ENCODE measurements at places on chromosomes 2 and 18.

GRCh38 chr2:120111193-120111592, 98.3 kb downstream of the EPB41L5 start:
- DNase-seq = no peak

- no peak for DNase-seq
These were observed 408.3 kb downstream of the NUP35 start for GRCh38 chr2:183532514-183532913.

DNA sequence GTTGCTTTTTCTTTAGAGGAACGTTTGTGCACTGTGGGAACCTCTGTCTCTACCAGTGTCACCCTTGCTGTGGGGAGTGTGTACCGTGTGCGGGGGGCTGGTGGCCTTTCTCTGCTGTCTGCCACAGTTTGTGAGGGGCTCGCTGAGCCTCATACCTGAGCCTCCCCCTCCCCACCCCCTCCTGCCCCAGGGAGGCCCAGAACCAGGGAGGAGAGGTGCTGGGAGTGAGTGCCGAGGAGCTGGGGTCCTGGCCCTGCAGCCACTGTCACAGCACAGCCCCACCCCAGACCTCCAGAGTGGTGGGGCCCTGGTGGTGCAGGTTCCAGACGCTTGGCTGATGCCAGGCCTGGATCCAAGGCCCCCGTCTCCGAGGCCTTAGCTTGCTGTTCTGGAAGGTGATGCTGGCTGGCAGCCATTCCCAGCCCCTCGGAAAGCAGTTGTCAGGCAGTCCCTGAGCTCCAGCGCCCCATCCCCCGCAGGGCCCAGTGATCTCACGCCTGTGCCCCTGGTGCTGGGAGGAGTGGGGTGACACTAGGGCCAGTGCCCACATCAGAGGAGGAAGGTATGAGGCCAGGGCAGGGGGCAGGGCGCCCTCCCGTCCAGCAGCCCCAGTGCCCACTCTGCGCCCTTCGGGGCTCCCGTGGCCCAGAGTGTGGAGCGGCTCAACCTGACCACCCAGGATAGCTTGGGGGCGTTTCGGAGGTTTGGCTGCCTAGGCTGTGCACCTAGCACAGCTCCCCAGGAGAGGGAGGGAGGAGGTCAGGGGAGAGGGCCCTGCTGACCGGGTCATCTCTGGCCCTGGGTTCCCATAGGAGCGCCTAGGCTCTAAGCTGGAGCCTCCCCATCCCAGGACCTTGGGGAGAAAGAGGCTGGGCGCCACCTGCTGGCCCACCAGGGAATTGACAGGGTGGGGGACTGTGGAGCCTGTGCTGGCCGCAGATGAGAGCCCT, 53.0 kb upstream of the ALPP start:
- DNase-seq = peak; percentile 81

- no peak for DNase-seq
These were observed 54.6 kb downstream of the PRKCE start for GRCh38 chr2:45706033-45706432.

- no peak for DNase-seq
These were observed 783.0 kb upstream of the ZEB2 start for GRCh38 chr2:145302886-145303285.

- DNase-seq = no peak
These were observed 258.3 kb downstream of the BCL2 start for GRCh38 chr18:63061303-63061702.

DNA sequence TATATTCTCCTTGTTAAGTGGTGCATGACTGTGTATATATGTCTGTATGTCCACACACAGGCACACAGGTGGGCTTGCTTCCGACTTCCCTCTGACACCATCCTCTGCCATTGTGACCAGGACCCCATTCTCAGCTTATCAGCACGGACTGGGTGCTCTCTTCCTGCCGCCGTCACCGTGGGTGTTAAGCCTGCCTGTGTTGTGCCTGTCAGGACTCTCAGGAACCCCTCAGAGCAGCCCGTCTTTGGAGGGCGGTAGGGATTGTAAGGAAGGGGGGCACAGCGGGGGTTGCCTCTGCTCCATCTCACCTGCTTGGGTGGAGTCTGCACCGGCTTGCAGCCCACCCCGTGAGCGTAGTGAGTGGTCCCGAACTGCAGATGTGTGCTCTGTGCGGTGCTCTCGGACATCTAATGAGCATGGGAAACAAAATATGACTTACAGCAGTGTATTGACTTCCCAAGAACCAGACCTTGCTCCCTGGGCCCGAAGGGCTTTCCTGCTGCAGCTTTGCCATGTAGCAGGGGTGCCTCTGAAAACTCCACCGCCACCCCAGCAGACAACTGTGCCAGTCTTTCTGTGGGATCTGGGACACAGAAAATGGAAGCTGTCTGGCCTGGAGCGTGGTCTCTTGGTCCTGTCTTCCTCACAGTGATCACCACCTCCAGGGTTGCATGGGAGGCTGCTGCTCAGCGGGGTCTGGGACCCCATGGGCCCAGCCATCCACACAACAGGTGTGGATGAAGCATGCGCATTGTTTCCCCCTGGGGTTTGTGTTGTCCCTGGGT, 58.9 kb downstream of the SH3RF3 start:
- no peak for DNase-seq

DNA sequence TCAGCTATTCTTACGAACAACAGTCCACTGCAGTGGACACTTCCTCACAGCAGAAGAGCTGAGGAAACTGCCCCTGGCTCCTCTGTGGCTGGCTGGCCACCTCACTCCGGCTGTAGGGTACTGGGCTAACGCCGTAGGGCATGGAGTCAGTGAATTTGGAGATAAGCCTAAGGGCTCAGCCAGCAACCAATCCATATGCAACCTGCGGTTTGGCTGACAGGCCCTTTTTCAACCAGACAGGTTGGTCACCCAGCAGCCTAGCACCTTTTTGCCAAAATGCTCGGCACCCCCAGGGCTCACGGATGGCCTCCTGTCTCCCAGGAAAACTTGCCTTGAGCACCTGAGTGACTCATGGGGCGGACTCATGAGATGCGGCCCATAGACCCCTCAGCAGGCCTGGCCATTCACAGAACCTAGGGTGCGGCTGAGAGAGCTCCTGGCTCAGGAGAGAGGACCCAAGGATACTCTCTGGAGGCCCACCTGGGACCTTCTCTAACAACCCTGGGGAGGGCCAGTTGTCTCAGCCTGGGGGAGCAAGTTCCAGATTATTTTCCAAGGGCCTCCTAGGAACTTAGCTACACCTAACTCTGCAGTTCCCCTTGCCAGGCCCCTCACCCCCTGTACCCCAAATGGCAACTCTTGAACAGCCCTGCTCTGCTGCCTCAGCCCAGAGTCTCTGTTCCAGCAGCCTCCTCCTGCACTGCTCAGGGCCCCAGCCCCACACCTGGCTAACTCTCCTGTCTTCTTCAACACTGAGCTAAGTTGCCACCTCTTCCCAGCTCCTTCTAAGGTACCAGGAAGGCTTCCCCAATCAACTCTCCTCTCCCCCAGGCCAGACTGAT, 252.1 kb downstream of the CYP26B1 start:
- no peak for DNase-seq

GRCh38 chr2:216406826-216407225, 5.5 kb upstream of the SMARCAL1 start:
- DNase-seq = no peak

- DNase-seq = no peak
These were observed 4.1 kb downstream of the MYCN start for GRCh38 chr2:15944325-15945017.

- DNase-seq = no peak
These were observed 354.2 kb downstream of the FBXO15 start for GRCh38 chr18:73793386-73793785.

- DNase-seq = no peak
These were observed 330.4 kb downstream of the LPIN1 start for GRCh38 chr2:12076810-12077209.

DNA sequence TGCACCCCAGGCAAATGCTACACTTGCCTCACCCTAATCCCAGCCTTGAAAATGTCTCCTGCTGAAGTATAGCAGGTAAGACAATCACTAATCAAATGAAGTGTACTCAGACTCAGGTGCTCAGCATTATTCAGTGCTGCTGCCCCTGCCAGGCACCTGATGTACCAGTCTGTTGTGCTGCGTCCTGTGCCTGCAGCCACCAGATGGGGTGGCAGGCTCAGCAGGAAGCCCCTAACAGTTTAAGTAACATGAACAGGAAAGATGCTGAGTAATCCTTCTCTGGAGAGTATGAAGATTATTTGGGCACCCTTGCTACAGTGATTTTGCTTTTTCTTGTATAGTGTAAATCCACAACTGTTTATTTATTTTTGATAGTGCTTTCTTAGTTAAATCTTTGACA, 69.1 kb downstream of the TACR1 start:
- DNase-seq = no peak

DNA sequence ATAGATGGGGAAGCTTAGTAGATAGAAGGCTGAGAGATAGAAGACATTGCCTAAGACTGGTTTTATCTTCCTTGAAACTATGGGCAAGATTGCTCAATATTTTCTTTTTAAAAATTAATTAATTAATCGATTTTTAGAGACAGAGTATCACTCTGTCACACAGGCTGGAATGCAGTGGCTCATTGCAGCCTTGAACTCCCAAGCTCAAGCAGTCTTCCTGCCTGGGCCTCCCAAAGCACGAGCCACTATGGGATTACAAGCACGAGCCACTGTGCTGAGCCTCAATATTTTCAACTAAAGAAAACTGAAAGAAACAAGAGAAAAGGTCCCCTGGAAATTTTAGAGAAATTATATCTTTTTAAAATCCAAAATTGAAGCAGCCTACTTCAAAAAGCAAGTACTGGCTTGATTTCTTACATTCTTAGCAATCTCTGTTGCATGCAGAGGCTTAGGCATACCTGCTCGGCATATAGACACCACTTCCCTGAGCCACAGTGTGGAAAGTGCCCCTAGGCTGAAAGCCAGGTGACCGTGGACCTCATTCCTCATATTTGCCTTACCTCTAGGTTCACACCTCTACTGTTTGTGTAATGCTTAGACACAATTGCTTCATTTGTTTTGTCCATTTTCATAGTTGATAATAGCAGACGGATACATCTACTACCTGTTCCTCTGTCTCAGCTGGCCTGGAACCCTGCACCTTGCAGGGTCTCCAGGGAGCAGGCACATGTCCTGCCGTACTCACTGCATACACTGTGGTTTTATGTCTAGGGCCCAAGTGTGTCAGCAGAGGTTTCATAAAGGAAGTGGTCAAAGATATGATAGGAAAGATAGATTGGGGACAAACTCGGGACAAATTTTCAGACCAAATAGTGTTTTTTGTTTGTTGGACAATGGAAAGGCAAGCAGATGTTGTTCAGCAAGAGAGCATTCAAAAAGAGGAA, 166.5 kb upstream of the ALPP start:
- no peak for DNase-seq

- no peak for DNase-seq
These were observed 92.4 kb upstream of the ZFP36L2 start for GRCh38 chr2:43318791-43319190.

DNA sequence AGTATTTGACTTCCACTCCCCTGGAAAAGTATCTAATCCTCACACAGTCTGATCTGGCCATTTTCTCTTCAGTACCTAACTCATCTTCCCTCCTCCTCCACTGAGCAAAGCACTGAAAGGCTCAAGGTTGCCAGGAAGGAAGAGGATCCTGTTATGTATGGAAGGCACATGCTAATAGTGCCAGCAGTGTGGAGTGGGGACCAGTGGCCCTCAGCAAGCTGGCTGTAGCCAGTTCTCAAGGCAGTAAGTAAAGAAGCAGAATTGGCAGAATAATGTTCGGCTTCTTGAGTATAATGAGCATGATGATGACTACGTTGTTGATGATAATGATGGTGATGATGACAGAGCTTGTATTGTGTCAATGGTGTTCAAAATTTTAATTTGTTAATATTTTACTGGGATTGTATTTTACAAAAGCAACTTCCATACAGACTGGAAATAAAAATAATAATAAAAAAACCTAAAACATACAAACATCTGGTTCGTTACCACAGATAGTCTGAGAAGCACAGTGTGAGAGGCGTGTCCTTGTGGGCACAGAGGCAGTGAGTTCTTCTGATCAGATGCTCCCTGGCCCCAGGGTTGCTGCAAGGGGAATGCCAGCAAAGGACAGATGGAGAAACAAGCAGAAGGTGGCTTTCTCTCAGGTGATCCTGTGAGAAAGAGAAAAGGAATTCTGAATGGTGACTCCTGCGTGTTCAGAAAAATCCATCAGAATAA, 528.8 kb downstream of the CMPK2 start:
- no peak for DNase-seq

- no peak for DNase-seq
These were observed 5.8 kb downstream of the DNMT3A start for GRCh38 chr2:25335971-25336370.

GRCh38 chr2:230938516-230939065, 13.5 kb upstream of the GPR55 start:
- DNase-seq = no peak

GRCh38 chr2:217820091-217820819, 182.5 kb downstream of the TNS1 start:
- no peak for DNase-seq

GRCh38 chr2:173226899-173227698, 127.6 kb upstream of the CDCA7 start:
- no peak for DNase-seq

- DNase-seq = peak; percentile 65
These were observed 1.2 kb downstream of the PER2 start for GRCh38 chr2:238286987-238287736.

- no peak for DNase-seq
These were observed 84.0 kb downstream of the DDX1 start for GRCh38 chr2:15675456-15676195.

DNA sequence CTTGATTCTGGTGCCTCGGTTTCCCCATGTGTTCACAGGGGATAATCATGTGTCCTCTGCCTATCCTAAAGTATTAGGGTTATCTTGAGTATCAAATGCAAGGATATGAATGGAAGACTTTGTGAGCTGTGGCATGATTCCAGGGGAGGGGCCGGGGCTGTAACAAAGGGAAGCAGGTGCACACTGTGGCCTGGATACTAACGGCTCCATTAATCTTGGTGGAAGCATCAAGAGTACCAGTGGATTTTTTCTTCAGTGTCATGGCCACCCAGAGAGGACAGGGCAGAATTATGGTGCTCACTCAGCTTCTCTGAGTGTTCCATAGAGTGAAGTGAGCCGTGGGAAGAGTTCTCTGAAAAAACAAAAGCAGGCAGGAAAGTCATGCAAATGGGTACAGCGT, 320.1 kb downstream of the ALK start:
- DNase-seq = no peak

GRCh38 chr2:144358979-144359541, 160.9 kb downstream of the ZEB2 start:
- DNase-seq = no peak

GRCh38 chr2:134391751-134392160, 137.9 kb downstream of the MGAT5 start:
- no peak for DNase-seq

GRCh38 chr2:216404010-216404618, 8.2 kb upstream of the SMARCAL1 start:
- peak; percentile 61 for DNase-seq
